ENCODE measurements at places on chromosomes 7 and 10.

DNA sequence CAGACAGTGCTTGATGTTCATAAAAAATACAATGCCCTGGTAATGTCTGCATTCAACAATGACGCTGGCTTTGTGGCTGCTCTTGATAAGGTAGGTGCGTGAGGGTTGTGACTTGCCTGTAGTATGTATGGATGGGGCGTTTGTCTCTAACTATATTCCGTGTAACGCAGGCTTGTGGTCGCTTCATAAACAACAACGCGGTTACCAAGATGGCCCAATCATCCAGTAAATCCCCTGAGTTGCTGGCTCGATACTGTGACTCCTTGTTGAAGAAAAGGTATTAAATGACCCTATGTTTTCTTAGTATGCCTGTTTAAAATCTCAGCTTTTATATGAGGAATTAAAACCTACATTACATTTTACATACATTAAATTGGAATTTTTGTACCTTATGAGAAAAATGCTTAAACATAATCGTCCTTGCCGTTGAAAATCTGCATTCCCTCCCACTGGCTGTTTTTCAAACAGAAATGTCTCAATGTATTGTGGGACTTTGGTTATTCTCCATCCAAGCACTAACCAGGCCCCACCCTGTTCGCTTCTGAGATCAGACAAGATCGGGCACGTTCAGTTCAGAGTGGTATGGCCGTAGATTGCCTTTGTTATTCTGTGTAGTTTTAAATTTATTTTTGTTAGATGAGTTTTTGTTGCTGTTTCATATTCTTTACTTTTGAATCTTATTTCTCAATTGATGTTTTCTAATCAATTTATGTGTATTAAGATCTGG lies 85.3 kb downstream of the CUL1 start:
- no peak for DNase-seq

DNA sequence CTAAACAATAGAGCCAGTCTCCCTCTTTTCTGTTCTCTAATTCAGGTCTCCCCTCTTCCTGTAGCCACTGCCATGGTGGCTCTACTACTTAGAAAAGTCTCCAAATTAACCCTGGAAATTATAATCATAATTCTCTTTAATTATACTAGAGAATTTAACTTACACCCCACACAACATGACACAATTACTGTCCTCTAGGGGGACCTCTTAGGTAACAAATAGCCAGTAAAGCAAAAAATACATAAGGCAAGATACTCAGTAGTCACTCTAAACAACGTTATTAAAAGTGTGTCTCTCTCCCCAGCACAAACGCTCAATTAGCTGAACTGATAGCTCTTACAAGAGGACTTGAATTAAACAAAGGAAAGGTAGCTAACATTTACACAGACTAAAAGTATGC lies 44.3 kb upstream of the ZNF107 start:
- DNase-seq = no peak

DNA sequence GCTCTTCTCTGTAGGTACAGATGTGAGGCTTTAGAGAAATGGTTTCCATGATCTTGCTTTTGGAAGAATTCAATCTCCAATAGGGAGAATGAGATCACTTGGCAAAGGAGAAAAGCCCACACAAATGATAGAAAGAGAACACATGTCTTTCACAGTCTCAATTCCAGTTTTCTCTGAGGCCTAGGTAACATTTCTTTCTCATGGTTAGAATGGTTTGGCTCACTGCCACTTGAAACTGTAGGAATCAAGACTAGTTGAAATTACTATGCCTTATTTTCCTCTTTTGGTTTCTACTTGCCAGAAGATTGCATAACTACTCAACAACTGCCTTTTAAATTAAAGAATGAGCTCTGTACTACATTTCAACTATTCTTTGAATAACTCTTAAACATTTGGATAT lies 276.5 kb upstream of the TEX47 start:
- DNase-seq = peak; percentile 48

DNA sequence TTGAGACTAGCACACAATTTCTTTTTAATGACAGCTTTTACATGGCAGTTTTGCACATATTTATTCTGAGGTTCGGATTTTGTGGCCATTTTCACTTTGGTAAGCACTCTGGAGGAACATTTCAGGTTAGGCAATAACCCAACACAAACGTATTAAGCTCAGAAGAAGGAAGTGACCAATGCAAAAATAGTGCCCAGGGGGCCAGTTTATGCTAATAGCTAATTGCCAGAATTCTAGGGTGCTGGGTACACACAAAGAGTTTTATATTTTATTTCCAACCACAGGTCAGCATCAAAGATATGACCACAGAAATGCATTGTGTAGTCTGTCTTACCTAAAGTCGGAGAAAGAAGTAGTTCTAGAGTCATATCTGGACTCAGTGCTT lies 8.4 kb upstream of the AGR2 start:
- peak; percentile 81 for DNase-seq

DNA sequence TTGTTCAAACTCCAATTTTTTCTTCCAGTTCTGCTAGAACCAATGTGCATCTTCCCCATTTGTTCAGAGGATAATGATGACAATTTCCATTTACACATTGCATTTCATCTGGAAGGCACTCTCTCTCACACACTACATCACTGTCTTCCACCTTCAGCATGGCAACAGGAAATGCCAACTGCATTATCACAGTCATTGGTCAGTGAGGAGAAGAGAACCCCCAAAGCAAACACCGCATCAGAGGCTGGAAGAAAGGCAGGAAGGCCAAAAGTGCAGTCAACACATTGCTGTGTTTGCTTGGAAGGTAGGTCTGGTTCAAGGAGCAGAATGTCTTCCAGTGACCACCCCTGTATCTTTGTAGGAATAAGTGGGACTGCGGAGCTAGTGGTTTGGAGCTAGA lies 192.2 kb upstream of the RHOBTB1 start:
- no peak for DNase-seq

- peak; percentile 48 for DNase-seq
Measured at GRCh38 chr7:41039386-41039953, 663.4 kb downstream of the INHBA start.

DNA sequence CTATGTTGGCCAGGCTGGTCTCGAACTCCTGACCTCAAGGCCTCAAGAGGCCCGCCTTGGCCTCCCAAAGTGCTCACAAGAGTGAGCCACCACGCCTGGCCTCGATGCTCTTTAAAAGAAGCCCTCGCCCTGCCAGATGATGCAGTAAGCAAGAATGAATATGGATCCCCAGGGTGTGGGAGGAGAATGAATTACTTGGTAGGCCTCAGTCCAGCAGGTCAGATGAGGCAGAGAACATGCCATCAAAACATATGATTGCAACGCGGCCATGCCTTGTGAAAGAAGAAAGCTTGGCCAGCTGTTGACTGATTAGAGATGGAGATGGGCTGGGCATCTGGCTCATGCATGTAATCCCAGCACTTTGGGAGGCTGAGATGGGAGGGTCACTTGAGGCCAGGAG lies 68.7 kb downstream of the CAMK1D start:
- peak; percentile 36 for DNase-seq

GRCh38 chr7:35499226-35499625 lies 195.7 kb downstream of the HERPUD2 start:
- DNase-seq = no peak

- DNase-seq = no peak
Measured at GRCh38 chr7:69676247-69676646, 78.0 kb downstream of the AUTS2 start.

DNA sequence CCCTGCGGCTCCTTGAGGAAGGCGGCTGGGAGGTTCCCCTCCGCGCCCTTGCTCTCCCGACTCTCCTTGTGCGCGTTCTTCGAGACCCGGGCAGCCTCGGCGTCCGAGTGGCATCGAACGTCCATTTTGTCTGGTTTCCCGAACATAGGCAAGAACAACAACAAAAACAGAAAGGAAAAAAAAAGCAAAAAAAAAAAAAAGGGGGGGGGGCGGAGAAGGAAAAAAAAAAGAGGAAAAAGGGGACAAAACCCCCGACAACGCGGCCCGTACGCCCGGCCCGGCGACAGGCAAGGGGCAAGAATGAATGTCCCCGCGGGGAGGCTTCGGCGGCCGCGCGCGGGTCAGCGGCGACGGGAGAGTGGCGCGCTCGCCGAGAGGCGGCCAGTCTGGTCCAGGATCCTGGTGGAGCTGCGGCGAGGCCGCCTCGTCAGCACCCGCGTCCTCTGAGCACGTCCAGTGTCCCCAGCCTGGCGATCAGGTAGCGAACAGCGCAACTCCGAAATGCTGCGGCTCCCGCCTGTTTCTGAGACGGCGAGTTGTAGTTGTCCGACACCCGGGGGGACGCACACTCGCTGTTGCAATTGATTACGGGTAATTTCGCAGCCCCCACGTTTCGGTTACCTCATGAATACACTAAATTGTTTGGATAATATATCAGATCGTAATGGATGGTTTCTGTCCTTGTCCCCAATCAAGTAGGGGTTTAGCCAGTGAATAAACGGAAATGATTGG lies at the start of gene VAX1:
TSS of gene VAX1 (minus strand) at position 360 of the 732 bp plus-strand sequence. CDS start at position 146, 214 bp downstream.
- no peak for DNase-seq

DNA sequence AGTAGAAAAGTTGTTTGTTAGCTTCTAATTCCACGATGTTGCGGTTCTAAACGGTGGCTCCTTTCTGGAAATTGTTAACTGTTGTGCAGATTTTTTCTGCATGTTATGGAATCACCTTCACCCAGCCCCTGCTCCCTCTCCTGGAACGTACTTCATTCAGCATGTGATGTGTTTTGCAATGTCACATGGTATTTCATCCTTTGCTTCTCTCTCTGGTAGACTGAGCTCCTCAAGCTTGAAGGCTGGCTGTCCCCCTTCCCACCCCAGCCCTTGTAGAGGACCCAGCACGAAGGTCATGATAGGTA lies 4.4 kb downstream of the PPP2R2D start:
- no peak for DNase-seq

- no peak for DNase-seq
Measured at GRCh38 chr7:15131661-15132060, 229.1 kb upstream of the DGKB start.

DNA sequence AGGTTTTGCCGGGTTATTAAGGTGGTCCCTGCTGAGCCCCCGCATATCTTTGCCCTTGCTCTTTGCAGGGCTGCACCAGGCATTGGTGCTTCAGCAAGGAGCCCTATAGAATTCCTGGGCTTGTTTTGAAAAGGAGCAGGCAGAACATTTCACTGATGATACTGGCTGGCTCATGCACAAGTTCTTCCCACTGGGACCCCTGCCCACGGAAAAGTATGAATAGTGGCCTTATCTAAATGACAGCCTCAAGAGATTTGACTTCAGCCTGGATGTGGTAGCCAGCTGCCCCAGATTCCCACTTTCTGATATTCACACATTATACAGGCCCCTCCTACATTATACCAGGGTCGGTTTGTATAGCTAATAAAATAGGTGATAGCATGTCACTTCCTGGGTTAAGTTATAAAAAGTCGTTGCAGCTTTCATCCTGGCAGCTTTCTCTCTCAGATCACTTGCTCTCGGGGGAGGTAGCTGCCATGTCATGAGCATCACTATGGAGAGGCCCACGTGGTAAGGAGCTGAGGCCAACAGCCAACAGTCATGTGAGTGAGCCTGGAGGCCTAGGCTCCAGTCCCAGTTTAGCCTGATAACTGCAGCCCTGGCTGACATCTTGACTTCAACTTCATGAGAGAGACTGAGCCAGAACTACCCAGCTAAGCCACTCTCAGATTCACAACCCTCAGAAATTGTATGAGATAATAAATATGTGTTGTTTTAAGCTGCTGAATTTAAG lies 16.8 kb upstream of the CRTAC1 start:
- DNase-seq = no peak
